ENCODE measurements at places on chromosomes 3 and 15.

- peak; percentile 58 for DNase-seq
Observed at GRCh38 chr3:147924755-147925154, 515.6 kb downstream of the ZIC1 start.

GRCh38 chr15:101201411-101202174 is 50.3 kb downstream of the CHSY1 start:
- DNase-seq: peak; percentile 99

DNA sequence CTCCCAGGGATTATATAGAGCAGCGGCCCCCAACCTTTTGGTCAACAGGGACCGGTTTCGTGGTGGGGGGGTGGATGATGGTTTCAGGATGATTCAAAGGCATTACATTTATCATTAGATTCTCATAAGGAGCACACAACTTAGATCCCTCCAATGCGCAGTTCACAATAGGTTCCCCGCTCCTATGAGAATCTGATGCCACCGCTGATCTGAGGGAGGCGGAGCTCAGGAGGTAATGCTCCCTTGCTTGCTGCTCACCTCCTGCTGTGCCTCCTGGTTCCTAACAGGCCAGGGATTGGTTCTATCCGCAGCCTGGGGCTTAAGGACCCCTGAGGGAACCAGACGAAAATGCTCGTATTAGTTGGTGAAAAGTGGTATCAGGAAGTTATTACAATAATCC is 1.3 kb upstream of the HACD2 start:
- peak; percentile 48 for DNase-seq

- DNase-seq: peak; percentile 90
Observed at GRCh38 chr3:138188013-138188730, 1.1 kb downstream of the ARMC8 start.

DNA sequence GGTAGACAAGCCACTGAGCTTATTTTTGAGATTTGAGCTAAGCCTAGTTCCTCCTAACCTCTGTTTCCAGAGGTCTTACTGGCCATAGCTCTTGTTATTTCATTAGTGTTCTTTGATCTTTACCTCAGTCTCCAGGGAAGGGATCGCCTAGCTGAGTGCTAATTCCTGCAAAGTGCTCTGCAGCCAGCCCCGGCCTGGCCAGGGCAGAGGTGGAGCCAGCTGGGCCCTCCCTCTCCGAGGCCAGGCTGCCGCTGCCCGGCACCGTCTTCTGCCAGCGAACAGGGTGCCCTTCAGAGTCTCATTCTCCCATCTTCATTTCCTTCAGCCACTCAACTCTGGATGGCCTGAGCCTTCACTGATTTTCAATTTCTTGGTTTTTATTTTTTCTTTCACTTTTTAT is 19.7 kb downstream of the FAN1 start:
- no peak for DNase-seq

- DNase-seq: peak; percentile 62
Observed at GRCh38 chr15:80010131-80010673, 39.2 kb upstream of the BCL2A1 start.

Data from fibroblast of mammary gland (primary cell).